Activated naive CD4-positive, alpha-beta T cell (primary cell): ENCODE measurements at places on chromosomes 2 and 18.

- DNase-seq = no peak
These were observed 47.2 kb downstream of the RAD51AP2 start for GRCh38 chr2:17470855-17471641.

DNA sequence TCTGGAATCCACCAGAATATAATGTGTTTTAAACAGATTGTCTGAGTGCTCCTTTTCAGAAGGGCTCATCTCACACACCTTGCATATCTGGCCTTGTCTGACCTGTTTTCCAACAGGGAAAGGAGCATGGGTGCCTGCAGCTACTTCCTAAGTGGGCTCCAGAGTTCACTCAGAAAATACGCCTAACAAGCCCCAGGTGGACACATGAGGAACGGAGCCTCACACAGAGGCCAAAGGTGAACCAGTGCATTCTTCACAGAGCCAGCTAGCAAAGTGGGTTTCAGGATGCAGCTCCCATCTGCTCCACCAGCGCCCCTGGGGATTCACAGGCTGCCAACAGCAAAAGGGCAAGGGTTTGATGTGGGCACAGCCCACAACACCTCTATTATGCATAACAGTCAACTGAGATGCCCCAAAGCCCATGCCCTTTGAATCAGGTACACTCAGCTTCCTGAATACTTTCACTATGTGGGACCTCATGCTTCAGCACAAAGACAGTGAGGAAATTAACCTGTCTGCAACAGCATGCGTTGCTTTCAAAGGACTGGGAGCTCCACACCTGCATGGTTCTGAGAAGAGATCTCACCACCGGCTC is 86.6 kb downstream of the CCBE1 start:
- DNase-seq = no peak

- no peak for DNase-seq
These were observed 282.7 kb upstream of the STON1 start for GRCh38 chr2:48247206-48247605.

DNA sequence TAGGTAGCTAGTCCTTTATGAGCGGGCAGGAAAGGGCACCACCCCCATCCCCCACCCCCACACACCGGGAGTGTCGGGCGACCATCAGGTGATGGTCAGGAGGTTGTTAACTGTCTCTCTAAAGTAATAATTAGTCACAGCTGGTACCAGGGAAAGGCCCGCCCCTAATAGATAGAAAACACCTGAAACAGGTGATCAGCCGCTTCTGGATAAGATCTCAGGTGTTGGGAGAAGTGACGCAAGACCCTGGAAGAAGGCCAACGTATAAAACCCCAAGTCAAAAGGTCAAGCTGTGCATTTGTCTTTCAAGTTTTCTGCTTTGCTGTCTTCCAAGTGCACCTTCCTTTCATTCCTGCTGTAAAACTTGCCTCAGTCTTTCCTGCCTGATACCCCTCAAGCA is 59.6 kb upstream of the LINC00305 start:
- DNase-seq = no peak

DNA sequence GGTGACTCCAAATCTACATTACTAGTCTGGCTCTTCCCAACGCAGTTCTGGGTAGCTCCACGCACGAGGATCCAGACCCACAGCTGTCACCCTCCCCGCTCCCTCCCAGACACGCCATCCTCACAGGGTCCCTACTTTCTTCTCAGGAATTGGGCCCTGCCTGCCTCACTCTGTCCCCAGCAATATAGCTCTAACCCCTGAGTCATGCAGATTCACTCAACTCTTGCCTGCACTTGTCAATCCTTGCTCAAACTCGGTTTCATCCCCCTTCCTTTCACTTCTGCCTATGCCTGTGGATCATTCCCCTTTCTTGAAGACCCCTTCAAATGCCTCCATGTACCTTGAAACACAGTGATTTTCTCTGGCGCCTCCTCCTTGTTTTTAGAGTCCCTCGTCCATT is 5.0 kb downstream of the ST8SIA5 start:
- no peak for DNase-seq

DNA sequence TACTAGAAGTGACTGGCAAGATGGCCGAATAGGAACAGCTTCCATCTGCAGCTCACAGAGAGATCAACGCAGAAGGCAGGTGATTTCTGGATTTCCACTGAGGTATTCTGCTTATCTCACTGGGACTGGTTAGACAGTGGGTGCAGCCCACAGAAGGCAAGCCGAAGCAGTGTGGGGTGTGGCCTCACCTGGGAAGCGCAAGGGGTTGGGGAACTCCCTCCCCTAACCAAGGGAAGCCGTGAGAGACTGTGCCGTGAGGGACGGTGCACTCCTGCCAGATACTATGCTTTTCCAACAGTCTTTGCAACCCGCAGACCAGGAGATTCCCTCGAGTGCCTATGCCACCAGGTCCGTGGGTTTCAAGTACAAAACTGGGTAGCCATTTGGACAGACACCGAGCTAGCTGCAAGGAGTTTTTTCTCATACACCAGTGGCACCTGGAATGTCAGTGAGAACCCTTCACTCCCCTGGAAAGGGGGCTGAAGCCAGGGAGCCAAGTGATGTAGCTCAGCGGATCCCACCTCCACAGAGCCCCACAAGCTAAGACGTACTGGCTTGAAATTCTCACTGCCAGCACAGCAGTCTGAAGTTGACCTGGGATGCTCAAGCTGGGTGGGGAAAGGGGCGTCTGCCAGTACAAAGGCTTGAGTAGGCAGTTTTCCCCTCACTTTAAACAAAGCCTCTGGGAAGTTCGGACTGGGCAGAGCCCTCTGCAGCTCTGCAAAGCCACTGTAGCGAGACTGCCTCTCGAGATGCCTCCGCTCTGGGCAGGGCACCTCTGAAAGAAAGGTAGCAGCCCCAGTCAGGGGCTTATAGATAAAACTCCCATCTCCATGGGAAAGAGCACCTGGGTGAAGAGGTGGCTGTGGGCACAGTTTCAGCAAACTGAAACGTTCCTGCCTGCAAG is 40.1 kb downstream of the PLEK start:
- DNase-seq = no peak

GRCh38 chr18:75896865-75897264 is 469.4 kb upstream of the SMIM21 start:
- no peak for DNase-seq

- no peak for DNase-seq
These were observed 59.2 kb upstream of the POMC start for GRCh38 chr2:25227576-25227975.

DNA sequence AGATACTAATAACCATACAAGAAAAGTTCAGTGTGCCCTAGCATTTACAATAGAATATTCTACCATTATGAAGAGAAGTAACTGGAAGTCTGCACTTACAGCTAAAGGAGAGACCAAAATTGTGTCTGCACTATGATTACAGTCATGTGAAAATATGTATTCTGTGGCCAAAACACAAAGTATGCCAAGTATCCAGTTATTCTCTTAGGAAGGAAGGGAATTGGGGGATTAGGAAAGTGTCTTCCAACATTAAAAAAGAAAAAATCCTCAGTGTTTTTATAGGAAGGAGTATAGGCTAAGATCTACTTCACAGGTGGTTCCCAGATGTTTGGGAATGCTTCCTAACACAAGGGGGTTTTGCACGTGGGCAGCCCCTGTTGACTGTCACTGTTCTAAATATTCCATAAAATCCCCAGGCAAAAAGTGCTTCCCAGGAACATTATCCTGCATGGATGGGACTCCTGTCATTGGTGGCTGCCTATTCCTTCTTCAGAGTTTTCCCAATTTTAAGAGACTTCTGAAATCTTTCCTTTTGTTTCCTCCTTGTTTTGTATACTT is 180.2 kb upstream of the KLHL29 start:
- DNase-seq = no peak

GRCh38 chr2:236959036-236959435 is 126.7 kb upstream of the COPS8 start:
- no peak for DNase-seq

DNA sequence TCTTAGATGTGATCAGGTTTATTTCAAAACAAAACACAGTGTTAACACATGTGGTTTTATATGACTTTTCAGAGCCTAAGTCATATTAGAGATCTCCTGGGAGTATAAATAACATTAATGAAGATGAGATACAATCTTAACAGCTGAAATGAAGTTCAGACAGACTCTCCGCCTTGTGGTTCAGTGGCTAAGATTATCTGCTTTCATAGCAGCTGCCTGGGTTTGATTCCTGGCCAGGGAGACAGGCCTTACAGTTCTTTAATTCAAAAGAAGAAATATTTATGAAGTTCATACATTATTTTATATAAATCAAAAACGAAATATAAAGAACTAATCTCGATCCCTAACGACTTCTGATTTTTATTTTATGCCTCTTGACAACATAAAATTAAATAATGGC is 35.2 kb upstream of the TTC32 start:
- no peak for DNase-seq

DNA sequence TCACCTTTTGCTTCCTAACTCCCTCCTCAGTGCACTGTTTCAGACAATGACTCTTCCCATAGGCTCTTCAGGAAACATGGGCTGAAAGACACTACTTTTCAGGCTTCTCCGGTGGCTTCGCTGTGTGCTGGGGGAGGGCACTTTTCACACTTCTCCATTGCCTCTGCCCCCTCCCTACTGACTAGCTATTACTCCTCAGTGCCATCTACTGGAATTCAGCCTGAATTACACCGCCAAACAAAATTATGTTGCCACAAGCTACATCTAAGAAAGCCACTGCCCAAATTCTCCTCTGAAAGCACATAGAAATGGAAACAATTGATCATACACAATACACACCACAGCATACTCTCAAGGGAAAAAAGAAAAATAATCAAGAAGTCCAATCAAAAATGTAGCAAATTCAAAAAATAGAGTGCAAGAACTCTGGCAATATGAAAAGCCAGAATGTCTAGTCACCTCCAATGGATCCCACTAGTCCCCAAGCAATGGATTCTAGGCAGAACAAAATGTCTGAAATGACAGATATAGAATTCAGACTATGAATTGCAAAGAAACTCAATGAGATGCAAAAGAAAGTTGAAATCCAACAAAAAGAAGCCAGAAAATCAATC is 1139.4 kb upstream of the GYPC start:
- no peak for DNase-seq

- no peak for DNase-seq
These were observed 709.6 kb downstream of the SOCS6 start for GRCh38 chr18:70998490-70998889.

DNA sequence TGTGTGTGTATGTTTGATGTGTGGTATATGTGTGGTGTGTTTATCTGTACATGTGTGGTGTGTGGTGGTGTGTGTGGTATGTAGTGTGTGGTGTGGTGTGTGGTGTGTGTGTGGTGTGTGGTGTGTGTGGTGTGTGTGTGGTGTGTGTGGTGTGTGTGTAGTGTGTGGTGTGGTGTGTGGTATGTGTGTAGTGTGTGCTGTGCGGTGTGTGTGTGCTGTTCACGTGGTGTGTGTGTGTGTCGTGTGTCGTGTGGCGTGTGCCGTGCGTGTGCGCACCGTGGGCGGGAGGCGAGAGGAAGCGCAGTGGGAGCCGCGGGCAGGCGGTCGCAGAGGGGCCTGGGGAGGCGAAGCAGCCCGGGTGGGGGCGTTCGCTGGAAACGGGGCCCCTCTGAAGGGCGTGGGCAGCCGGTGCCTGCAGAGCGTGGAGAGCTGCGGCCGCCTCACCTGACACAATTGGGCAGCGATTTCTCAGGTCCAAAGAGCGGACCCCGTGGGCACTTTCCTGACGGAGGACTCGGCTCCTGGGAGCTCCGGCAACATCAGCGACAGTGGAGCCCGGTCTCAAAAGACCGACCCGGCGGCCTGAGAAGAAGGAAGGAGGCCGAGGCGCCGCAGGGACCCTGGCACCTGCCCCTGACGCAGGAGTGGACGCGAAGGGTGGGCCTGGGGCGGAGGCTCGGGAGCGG is 741.1 kb upstream of the SALL3 start:
- no peak for DNase-seq

- no peak for DNase-seq
These were observed 38.3 kb downstream of the ST3GAL5 start for GRCh38 chr2:85850451-85850850.

GRCh38 chr2:52805901-52806410 is 961.6 kb upstream of the CHAC2 start:
- DNase-seq = no peak

GRCh38 chr2:106833256-106833655 is 52.7 kb downstream of the ST6GAL2 start:
- DNase-seq = no peak

DNA sequence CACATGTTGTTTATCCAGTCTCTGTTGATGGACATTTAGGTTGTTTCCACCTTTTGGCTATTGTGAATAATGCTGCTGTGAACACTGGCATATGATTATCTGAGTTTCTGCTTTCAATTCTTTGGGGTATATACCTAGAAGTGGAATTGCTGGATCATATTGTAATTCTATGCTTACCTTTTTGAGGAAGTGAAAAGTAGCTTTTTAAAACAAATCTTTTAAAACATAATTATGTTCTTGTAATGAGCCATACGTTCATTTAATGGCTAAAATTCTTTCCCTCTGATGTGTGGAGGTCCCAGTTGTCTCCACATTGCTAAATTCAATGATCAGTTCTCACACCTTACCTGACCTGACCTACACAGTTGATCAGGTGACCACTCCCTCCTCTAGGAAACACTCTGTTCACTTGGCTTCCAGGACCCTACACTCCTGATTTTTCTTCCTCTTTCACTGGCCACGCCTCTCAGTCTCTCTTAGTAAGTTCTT is 27.8 kb upstream of the SERTAD2 start:
- DNase-seq = no peak

DNA sequence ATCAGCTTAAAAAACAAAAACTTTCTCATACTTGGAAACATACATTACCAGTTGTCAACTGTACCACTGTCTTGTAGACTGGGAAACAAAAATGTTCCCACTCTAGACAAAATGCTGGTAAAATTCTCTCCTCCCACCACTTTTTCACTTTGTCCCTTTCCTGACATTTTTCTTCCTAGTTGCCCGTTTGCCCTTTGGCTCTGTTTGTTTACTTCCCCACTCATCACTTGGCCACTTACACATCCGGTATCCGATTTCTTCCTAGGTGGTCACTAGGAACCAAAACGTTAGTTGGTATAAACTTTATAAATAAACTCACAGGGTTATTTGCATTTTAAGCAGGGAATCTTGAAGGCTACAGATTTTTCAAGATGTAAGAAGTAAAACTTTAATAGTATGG is 84.9 kb downstream of the METTL4 start:
- no peak for DNase-seq

DNA sequence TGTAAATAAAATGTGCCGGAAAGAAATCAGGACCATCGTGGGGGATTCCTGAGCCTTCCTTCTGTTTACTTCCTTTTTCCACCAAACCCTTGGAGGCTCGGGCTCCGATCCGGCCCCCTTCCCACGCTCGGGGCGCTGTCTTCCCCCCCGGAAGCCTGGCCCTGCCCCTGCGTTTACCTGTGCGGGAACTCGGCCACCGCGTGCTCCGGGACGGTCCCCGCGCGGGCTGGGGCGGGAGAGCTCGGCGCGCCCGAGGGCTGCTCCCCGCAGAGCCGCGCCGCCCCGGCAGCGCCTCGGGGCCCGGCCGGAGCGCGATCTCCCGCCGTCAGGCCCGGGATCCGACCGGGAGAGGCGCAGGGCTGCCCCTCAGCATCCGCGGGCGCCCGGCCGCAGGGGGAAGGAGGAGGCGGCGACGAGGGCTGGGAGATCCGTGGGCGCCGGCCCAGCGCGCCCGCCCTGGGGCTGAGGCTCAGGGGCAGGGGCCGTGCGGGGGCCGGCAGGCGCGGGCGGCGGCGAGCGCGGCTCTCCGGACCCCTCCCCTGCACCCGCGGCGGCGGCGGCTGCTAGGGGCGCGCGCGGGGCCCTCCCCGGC is 435 bp downstream of the ADCY3 start:
- no peak for DNase-seq
